ENCODE measurements at places on chromosomes 7 and 10.

DNA sequence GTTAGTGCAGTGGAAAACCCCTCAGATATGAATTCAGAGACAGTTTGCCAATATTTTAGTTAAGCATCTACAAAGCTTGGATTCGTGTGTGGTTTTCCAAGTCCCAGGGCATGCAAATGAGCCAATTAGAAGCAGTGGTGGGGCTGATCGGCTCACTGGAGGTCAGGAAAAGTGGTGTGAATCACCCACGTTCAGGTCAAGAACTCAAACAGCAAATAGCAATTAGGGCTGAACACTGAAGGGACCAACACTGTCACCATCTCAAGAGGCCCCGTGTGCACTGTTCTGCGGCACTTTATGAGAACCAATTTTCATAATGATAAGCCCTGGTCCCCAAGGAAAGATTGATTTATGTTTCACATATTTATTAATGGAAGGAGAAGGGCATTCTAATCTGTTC, 68.9 kb downstream of the ADARB2 start:
- DNase-seq = no peak

DNA sequence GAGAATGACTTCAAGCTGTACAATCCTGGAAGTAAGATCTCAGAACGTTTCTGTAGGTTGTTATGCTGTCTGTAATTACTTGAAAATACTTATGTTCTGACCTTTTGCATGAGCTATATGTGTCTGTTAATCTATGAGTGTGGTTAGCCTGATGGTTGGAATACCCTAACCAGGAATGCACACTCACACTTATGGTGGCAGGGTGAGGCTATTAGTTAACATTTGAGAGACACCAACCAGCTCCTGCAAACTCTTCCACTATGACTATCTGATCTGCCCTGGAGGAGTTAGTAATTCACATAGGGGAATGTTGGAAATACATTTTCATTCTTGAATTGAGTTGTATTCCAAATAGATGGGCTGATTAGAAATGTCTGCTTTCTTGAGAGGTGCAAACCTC, 450.3 kb downstream of the INHBA start:
- DNase-seq = no peak

DNA sequence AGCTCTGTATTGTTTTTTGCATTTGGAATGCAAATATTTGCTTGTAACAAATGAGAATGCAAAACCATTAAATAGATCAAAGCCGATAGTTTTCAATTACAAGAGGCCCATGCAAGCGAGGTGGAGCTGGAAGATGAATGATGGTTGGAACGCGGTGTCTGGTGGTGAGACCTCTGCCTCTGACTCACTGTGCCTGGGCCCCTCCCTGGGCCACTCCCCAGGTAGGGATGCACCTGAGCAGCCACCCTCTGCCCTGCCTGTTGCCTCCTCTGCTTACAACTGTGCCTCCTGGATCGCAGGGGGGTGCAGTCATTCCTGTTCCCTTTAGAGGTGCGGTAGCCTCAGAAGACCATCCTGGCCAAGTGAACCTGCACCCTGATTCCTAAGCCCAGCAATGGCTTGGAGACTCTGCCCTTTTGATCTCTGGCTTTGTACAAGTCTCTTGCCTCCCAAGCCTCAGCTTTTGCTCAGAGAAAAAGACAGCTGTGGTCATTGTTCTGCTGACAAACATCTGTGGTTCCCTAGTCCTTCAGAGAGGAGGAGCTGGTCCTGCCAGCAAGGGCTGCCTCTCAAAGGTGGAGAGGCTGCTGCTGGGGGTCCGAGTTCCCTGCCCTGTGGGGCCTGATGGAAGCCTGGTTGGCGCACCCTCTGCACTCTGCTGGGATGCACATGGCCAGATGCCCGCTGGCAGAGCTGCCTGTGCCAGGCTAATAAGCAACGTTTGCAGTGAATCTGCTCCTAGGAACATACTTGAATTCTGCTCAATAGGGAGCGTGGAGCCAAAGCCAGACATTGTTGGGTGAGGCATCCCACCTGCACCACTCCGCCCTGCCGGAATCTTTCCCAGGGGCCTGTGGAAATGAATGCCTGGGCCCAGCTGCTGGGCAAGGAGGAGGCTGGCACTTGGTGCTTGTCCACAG, 126.3 kb upstream of the TCERG1L start:
- no peak for DNase-seq

- no peak for DNase-seq
These were observed 25.2 kb upstream of the AGK start for GRCh38 chr7:141525973-141526514.

- no peak for DNase-seq
These were observed 469.9 kb downstream of the GALNT17 start for GRCh38 chr7:71601851-71602250.

DNA sequence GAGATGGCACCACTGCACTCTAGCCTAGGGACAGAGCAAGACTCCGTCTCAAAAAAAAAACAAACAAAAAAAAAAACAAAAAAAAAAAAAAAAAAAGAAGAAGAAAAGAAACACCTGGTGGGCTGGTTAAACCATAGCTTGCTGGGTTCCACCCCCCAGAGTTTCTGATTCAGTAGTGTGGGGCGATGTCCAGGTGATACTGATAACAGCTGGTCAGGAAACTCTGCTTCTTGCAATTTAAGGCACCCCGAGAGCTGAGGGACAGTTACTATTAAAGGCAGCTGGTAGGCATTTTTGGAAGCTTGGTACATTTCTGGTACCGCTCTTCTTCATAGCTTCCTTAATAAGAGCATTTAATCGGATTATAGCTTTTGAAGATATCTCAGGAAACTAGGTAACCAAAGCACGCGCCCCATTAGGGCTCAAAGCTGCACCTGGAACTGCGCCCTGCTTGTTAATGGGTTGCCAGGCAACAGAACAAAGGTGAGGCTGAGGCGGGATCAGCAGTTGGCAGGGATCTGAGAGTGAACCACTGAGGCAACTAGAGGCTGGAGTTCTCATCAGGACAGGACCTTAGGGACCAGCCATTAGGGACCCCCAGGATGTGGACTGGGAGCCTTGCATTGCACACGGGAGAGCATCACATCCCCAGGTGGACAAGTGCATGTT, 6.5 kb upstream of the SDK1 start:
- no peak for DNase-seq

DNA sequence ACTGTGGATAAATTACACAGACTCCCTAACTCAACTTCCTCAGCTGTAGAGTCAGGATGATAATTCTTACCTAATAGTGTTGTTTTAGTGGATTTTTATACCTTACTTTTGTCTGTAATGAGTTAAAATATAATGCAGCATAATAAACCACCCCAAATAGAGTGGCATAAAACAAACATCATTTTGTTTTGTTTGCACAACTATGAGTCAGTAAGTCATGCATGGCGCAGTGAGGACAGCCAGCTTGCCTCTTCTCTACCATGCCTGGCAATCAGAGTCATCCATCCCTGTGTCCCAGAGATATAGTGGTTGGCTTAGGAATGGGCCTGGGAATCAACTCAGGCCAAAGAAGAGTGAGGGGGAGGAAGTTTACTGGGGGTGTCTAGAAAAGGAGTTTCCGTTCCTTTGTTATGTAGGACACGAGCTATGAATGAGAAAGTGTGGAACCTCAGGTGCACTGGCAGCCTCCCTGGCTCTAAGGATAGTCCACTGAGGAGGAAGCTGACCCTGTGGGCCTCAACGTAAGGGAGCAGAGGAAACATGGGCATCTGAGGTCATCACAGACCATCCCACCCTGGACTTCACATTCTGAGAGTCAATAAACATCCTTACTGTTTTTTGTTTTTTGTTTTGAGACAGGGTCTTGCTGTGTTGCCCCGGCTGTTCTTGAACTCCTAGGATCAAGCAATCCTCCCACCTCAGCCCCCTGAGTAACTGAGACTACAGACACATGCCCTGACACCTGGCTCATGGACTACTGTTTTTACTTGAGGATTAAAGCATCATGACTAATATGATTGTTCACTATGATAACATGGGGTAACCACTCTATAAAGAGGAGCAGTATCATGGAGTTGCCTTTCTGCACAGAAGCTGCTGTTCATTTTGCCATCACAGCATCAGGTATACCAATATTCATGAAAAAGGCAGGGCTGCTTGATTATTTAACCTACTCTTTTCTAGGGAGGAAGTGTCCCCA, 21.0 kb upstream of the GRB10 start:
- DNase-seq = no peak

- DNase-seq = peak; percentile 62
These were observed 143.4 kb downstream of the TCF7L2 start for GRCh38 chr10:113093188-113094113.

- DNase-seq = no peak
These were observed 196.9 kb downstream of the ZEB1 start for GRCh38 chr10:31515819-31516402.

GRCh38 chr10:127926455-127926854, 19.6 kb downstream of the PTPRE start:
- no peak for DNase-seq

GRCh38 chr10:70695241-70696030, 23.1 kb downstream of the ADAMTS14 start:
- DNase-seq = no peak

DNA sequence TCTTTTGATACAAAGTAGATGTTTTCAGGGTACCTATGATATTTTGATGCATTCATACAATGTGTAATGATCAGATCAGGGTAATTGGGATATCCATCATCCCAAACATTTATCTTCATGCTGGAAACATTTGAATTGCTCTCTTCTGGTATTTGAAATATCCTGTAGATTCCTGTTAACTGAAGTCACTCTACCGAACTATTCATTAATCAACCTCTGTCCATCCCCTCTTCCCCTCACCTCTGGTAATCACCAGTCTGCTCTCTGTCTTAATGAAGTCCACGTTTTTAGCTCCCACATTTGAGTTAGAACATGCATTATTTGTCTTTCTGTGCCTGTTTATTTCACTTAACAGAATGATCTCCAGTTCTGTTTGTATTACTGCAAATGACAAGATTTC, 11.3 kb downstream of the MTG1 start:
- DNase-seq = peak; percentile 45

- DNase-seq = no peak
These were observed 12.7 kb upstream of the BNIP3 start for GRCh38 chr10:131994435-131994834.

DNA sequence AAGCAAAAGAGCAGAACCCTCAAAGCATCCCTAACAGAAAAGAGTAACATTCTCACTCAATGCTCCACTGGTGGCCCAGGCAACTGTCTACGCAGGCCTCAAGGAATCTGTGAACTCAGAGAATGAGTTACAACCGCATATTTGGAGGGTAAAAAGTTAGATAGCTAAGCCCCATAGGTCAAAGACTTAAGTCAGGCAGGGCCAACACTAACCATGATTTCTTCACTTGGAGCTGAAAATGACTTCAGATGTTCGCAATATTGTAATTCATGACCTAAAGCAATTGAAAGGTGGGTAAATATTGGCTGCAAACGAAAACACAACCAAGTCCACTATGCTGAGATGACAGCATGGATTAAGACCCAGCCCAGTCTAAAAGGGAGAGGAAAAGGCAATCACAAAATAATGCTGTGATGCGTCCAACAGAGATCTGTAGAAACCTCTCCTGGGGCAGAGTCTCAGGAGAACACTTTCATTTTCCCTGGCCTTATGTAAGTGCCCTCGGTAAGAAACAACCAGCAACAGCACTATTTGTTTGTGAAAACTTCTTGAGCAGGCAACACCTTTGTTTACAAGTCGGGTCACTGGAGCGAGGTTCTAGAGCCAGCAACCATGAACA, 176.5 kb downstream of the TNS3 start:
- DNase-seq = no peak

Measured in ACHN (cell line).